ENCODE measurements at places on chromosomes 5 and 9.

GRCh38 chr5:106640511-106640910 is 1030.2 kb downstream of the EFNA5 start:
- DNase-seq, result no peak

DNA sequence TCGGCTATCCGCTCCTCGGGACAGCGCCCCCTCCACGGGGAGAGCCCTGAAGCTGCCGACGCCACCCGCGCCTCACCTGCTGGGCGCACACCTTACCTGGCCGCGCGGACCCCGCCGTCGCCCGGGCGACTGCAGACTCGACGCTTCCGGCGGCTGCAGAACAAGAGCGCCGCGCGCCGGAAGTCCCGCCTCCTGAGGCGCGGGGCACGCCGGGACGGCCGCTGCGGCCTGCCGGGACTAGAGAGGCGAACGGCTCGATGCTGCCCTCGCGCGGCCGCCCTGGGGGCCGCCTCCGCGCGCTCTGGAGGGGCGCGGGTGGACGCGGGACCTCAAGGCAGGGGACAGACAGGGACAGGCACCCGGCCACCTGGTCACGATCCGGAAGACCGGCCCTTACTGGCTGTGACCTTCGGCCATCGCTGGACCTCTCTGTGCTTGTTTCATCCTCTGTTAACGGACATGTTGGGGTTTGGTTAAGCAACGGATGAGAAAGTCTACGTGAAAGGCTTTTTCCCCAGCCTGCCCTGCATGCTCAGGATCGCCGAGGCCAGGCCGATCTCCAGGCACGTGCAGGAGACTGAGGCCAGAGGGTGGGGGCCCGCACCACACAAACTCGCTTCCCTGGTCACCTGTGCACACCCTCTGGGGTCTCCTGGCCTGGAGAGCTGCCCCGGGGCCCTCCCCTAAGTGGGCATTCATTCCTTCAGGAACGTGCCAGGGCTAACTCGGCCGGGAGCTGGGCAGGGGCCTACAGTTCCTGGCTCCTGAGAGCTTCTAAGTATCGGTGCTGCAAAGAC is at the start of gene SNAPC4:
Gene SNAPC4, minus strand, starts transcription at position 133 of the 797 bp plus-strand sequence. CDS start 1,742 bp downstream, outside the sequence.
- DNase-seq, result peak; percentile 90

DNA sequence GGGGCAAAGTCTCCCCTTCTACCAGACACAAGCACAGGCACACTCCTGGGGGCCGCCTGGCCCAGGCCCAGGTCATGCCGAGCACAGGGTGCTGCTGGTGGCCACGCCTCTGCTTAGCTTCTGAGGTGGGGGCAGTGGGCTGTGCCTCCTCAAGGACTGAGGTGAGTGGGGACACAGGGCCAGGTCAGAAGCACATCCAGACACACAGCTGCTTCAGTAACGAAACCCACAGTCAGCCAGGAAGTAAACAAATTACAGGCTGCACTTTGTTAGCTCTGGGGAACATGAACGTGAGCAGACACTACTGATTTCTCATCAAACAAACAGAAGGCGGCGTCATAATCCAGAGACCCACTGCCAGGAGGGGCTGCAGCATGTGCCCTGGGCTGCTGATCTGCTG is 192.4 kb downstream of the HSPA4 start:
- no peak for DNase-seq

DNA sequence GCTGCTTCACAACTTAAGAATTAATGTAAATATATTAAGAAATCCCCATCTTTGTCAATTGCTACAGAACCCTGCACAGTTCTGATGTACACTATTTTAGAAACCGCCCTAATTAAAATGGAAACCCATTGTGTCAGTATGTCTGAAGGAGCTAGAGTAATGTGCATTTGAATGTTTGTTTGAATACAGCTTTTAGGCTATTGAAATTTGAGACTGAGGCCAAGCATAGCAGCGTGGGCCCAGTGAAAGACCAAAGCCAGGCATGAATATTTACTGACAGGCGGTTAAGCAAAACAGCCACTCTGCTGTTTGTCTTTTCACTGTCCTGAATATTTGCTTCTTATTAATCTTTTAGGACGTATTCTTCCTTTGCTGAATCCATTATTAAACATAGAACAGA is 252.3 kb downstream of the IZUMO3 start:
- DNase-seq, result no peak

DNA sequence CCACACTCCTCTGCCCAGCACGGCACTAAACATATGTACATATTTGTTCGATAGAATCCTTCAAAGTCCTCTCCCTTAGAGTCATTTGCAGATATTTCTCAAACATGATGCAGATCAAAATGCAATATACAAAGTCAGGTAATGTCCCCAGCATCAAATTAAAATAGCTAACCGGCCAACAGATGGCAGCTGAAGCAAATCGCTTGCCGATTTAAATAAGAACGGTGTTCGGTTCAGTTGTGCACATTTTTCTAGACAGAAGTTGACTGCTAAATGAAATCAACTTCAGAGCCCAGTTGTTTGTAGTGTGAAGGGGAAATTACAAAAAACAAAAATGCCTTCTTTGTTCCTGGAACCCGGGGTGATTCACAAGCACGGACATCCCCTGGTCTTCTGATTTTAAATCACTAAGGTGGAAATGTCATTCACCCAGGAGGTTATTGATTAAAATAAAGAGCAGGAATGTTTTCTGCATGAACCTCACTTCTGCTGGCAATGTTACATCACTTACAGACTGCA is 219.2 kb downstream of the EBF1 start:
- DNase-seq, result no peak

DNA sequence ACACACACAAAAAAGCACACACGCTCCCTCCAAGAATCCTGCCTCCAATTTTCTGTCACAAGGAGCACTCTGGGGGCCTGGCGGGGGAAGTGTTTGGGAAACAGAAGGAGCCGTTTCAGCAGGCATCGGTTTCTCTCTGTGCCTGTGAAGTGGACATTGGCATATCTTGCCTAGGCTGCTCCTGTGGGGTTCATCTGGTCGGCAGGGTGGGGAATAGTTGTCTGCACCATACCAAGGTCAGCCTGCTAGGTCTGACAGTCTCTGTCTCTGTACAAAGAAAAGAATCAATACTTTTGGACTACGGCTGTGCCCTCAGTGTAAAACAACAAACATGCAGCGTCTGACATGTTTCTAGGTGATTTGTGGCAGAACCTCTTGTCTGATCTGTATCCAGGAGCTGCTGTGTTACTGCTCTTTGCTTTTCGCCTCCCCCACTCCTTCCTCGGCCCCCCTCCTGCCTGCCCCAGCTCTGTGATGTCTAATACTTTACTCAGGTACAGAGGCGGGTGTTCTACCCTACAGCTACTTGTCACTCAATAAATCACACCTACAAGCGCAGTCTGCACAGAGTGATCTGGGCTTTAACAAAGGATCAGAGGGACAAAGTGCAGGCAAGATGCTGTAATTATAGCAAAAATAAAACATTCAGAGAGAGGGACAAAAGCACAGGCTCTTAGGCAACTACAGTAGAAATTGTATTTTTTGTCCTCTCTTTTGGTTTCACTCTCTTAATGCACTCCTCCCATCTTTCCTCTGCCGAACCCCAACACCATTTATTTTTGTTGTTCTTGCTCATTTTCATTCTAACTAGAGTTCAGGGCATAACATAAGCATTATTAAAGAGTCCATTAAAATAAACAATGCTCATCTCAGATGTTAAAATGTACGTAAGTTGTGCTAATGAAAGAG is 216.7 kb downstream of the BNC2 start:
- DNase-seq, result no peak

GRCh38 chr9:8874482-8874881 is 1074.9 kb upstream of the DMAC1 start:
- DNase-seq, result no peak

GRCh38 chr5:168768172-168768571 is 189.0 kb upstream of the PANK3 start:
- DNase-seq, result no peak

DNA sequence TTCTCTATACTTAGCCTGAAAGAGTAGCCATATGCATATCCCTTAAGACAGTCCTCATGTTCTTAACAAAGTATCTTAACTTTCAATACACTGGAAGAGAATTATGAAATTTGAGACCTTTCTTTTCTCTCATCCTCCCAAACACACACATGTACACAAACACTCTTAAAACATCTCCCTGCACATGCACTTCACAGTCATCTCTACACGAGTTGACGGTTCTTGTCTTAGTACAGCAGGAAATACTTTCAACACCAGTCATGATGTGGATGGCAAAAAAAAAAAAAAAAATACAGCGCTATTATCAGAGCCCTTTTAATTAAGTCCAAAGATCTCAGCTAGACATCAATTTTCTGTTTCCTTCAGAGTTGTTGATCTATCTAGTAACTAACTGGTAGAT is 43.6 kb upstream of the PCSK1 start:
- DNase-seq, result no peak

DNA sequence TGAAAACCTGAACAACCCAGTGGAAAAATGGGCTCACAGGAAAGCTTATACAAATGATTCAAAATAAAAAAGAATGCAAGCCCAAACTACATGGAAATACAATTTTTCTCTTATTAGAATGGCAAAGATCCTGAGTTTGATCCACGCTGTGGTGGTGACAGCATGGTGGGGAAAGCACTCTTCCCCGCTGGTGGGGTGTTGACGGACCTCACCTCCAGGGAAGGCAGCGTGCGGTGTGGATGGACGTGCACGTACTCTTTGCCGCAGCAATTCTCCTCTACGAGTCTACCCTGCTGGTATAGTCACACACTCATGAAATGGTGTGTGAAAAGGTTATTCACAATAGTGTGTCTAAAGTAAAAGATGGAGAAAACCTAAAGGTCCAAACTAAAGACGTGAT is 5.9 kb upstream of the ZFP62 start:
- no peak for DNase-seq

- DNase-seq, result no peak
These were observed 38.8 kb upstream of the SEMA6A start for GRCh38 chr5:116613445-116613844.

DNA sequence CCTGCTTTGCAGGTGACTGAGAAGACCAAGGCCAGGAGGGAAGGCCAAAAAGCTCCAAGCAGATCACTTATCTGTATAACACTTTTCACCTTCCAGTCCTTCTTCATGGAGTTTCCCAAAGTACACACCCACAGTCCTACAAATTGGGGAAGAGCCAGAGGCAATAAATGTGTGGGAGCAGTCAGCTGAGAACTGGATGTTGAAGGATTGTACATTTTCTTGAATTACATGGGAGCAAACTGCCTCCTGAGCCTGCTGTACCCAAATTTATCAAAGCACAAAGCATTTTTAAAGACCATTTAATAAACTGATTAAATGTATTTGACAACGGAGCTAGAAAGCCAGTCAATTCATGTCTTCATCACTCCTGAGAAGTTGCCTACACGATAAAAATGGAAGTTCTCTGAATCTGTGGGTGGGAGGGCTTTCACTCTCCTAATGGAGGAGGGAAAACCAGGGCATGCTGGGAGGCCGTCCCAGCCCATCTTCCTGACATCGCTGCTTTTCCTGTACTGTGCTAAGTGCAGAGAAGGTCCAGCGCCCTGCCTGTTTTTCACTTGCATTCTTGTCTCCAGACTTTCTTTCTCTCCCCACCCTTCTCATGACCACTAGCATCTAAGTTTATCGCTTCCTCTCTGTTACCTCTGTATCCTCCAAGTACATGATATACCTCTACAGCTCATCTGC is 79.0 kb downstream of the KCNIP1 start:
- no peak for DNase-seq

GRCh38 chr5:9838916-9839315 is 208.8 kb upstream of the TAS2R1 start:
- no peak for DNase-seq

GRCh38 chr5:161507591-161507990 is 38.9 kb downstream of the GABRB2 start:
- no peak for DNase-seq

GRCh38 chr5:107985144-107985543 is 314.4 kb upstream of the EFNA5 start:
- no peak for DNase-seq

DNA sequence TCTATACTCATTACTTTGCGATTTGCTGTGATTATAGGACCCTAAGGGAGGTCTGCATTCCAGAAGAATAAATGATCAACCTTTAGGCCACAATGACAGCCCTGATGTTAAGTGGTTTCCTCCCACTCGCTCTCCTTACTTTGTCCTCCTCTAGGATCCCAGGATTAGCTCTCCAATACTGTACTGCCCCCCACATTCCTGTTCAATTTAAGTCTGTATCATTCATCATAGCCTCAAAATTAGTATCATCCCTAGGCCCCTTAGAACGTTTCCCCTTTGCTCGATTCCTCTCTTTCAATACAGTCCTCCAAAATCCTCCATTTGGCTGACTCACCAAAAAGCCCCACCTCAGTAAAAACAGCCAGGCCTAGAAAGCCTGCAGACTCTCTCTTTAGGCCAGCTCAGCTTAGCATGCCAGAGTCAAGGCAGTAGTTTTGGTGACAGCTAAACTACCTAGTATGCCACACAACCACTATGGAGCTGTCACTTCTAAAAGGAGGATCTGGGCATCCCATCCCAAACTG is 24.4 kb downstream of the RNF145 start:
- DNase-seq, result no peak

GRCh38 chr5:83400701-83401100 is 70.8 kb upstream of the VCAN start:
- no peak for DNase-seq

DNA sequence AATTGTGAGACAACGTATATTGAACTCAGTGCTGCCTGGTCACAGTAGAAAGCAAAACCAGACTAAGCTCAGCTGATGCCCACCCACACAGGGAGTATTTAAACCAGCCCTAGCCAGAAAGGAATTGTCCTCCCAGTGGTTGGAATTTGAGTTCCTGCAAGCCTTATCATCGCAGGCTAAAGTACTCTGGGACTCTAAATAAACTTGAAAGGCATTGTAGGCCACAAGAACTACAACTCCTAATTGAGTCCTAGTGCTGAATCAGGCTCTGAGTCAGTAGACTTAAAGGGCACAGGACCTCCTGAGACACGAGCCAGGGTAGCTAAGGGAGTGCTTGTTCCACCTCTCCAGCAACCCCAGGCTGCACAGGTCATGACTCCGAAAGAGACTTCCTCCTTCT is 171.4 kb downstream of the MCTP1 start:
- DNase-seq, result no peak

DNA sequence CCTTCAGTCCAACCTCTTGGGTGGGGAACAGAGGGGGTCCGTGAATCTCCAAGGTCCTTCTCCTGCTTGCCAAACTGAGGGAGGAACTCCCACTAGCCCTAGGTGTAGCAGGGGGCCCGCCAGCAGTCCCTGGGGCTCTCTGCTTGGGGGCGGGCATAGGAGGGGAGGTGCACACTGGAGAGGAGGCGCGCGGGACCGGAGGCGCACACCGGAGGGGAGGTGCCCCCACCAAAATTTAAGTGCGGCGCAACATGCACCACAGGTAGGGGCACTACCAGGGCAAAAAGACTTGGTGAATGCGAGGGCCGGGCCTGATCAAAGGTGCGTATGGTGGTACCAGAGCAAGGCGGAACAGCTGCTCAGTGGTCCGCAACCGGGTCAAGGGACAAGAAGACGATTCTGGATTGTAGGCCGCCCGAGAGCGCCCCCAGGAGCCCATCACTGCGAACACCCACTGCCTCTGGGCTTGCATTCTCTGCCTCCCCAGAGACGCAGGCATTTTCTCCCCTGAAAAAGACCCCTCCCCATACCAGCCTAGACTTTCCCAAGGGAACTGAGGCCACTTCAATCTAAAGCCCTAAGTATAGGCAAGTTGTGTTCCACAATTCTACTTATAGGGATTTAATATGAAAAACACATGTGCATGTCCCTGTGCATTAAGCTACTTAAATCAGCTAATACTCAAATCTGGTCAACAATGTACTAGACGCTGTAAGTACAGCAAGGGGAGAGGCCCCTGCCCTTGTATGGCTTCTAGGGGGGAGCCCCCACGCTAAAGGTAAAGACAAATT is 50.6 kb downstream of the TGFBI start:
- DNase-seq, result no peak

- no peak for DNase-seq
These were observed 337.1 kb upstream of the PANK3 start for GRCh38 chr5:168916266-168916665.
